SJSA1 (cell line): ENCODE measurements at places on chromosomes 16 and 17.

DNA sequence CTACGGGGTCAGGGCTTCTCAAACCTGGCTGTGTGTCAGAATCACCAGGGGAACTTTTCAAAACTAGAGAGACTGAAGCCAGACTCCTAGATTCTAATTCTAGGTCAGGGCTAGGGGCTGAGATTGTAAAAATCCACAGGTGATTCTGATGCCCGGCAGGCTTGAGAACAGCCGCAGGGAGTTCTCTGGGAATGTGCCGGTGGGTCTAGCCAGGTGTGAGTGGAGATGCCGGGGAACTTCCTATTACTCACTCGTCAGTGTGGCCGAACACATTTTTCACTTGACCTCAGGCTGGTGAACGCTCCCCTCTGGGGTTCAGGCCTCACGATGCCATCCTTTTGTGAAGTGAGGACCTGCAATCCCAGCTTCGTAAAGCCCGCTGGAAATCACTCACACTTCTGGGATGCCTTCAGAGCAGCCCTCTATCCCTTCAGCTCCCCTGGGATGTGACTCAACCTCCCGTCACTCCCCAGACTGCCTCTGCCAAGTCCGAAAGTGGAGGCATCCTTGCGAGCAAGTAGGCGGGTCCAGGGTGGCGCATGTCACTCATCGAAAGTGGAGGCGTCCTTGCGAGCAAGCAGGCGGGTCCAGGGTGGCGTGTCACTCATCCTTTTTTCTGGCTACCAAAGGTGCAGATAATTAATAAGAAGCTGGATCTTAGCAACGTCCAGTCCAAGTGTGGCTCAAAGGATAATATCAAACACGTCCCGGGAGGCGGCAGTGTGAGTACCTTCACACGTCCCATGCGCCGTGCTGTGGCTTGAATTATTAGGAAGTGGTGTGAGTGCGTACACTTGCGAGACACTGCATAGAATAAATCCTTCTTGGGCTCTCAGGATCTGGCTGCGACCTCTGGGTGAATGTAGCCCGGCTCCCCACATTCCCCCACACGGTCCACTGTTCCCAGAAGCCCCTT lies 10.9 kb downstream of the STH start:
- no peak for DNase-seq

DNA sequence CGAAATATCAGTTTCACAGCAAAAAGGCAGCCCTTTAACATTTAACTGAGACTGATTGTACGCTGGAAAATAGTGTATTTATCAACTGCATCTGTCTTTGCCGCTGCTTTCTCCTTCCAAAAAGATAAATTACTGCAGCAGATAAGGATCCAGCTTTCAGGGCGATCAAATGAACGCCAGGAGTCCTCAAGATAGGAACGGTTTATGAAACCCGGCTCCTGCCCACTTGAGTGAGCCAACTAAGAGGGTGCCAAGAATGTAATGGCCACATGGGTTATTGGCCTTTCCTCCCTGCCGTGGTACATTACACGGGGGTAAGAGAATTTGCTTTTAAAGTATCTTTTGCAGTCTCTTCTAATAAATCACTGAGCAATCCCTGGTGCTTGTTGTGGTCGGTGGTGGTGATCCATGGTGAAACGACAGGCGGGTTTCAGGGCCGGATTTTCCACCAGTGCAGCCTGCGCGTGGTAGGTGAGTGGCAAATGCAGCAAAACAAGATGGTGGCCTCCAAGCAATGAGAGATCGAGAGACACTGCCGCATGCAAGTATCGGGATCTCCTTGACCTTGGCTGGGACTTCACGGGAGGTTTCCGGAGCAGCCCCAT lies 67.5 kb upstream of the IRX6 start:
- no peak for DNase-seq

- no peak for DNase-seq
Measured at GRCh38 chr17:74654742-74655141, 31.2 kb upstream of the CD300E start.

DNA sequence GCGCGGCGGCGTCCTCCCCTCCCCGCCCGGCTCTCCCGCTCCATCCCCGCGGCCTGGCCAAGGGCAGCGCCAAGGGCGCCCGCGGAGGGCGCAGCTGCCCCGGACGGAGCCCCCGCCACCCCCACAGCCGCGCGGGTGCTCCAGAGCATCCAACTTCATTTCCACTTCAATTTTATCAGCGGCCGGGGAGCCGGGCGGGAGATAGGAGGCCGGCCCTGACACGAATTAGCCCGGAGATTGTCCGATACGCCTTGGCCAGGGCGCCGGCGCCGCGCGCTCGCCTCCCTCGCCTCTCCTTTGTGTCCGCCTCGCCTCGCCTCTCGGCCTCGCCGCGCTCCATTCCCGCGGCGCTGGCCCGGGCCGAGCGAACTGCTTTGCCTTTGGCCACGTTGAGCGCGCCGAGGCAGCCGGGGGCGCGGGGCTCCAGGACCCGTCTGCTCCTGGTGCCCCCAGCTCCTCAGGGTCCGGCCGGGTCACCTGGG lies 129.1 kb upstream of the LHX1 start:
- no peak for DNase-seq

GRCh38 chr16:53905028-53905427 lies 201.1 kb downstream of the FTO start:
- DNase-seq = no peak

GRCh38 chr16:84585886-84586285 lies 32.0 kb downstream of the COTL1 start:
- no peak for DNase-seq

DNA sequence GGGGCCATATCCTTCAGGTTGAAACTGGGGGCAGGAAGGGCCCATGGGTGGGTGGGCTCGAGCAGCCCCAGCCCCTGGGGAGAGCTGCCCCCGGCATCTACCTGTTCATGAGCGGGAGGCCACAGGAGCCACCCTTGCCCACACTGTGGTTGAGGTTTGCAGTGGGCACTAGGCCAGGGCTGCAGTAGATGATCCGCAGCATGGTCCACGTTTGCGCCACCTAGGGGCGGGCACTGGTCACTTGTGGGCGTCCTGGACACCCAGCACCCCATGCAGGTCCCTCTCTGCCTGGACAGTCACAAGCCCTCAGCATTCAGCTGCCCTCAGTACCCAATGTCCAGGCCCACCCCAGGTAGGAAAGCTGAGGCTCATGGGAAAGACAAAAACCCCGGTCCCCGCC lies 1.8 kb upstream of the JMJD8 start:
- peak; percentile 41 for DNase-seq

DNA sequence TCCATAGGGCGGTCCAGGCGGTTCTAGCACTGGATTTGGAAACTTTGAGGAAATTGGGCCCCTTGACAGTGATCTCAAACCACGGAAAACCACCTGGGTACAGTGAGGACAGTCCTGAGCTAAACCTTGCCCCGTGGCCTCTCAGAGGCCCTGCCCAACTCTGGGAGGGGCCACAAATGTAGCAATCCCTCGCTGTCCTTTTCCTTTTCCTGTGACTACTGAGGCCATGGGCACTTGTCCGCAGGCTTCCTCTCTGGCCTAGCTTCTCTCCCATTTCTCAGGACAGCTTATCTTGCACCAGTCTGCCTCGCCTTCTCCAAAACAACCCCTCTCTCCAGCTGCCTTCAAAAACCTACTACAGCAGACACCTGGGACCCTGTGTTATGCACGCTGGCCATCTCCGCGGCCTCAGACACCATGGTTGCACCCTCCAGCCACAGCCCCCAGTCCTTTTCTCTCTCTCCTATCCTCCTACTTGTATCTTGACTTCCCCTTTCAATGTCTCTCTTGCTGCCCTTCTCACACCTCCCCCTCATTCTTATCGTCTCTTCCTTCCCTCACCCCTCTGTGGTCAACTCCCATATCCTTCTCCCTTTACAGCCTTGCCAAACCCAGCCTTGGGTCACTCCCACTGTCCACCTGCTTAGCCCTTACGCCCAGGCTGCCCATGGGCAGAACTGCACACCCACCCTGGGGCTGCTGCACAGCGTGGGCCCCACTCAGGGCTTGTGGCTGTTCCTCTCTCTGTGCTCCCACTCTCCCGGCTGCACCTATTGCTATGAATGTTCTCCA lies 7.6 kb downstream of the SCPEP1 start:
- DNase-seq = no peak

DNA sequence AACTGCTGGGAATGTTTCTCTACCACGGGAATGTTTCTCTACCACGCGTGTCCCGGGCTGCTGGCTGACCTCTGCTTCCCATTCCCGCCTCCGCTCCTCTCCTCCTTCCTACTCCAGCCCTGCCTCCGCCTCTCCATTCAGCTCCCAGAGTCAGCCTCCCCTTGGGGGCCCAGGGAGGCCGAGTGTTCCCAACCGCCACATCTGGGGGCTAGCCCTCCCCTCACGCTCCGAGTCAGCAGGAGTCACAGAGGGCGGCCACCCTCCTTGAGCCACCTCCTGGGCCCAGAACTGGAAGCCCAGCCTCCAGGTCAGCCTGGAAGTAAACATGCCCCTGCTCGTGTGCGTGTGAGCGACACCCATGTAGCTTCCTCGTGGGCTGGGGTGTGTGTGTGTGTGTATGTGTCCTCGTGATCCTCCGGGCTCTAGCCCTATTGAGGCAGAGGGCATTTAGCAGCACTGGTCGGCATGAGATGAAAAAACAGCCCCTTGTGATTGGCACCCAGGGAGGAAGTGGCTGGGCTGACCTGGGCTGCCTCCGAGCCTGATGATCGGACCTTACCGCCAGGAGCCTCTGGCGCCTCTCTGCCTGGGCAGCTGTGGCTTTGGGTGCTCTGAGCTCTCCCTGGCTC lies 7.3 kb downstream of the CYGB start:
- DNase-seq = peak; percentile 92

DNA sequence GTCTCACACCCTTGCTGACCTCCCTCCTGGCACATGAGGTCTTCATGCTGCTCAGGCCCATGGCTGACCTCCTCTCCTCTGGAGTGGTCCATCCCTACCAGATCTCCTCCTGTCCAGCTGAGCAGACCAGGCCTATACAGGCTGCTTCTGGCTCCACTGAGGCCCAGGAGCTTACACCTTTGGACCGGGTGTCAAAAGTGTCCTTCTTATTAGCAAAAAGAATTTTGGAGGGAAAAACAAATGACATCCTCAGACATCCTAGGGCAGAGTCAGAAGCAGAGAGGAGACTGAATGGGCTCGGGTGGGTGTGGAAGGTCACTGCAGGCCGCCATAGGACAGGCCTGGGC lies 38.1 kb downstream of the WSB1 start:
- peak; percentile 8 for DNase-seq

- DNase-seq = no peak
Measured at GRCh38 chr17:65536573-65537342, 24.7 kb downstream of the AXIN2 start.

DNA sequence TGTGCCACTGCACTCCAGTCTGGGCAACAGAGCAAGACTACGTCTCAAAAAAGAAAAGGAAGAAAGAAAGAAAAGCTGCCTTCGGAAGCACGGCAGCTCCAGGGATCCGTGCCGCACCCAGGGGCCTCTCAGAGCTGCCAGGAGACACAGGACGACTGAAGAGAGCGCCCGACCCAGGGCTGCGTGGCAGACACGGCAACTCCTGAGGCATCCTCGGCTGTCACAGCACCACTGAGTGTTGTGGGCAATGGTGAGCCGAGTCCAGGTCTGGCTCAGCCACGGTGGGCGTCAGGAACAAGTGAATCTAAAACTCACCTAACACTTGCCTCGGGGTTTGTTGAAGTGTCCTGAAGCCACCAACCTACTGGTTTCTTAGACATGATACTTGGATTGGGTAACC lies 28.8 kb downstream of the PDIA2 start:
- DNase-seq = no peak

GRCh38 chr17:28744972-28745785 lies 1.4 kb downstream of the TRAF4 start:
- peak; percentile 68 for DNase-seq

DNA sequence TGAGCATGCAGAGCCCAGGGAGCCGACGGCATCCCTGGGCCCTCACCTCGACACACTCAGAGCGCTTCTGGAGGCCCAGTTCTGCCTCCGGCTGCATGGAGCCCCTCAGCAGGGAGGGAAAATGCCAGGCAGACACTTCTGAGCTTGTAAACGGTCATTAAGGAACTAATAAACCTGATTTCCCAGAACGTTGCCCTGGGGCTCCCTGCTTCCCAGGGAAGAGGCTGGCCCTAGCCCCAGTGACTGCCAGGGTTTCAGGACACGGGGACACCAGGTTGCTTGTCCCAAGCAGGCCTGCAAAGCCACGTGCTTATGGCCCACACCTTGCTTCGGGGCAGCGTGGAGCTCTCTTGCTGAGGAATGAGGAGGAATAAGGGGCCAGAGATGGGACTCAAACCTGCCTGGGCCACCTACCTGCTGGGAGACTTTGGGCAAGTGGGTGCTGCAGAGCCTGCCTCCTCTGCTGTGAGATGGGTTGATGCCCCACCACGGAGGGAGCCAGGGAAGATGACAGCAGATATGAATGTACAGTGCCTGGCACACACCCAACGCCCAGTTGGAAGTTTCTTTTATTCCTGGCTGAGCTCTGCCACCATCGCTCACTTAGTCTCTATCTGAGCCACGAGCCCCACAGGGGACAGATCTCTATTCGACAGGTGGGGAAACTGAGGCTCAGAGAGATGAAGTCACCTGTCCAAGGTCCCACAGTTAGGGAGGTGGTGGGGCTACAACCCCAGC lies 5.4 kb downstream of the RHBDF2 start:
- no peak for DNase-seq

DNA sequence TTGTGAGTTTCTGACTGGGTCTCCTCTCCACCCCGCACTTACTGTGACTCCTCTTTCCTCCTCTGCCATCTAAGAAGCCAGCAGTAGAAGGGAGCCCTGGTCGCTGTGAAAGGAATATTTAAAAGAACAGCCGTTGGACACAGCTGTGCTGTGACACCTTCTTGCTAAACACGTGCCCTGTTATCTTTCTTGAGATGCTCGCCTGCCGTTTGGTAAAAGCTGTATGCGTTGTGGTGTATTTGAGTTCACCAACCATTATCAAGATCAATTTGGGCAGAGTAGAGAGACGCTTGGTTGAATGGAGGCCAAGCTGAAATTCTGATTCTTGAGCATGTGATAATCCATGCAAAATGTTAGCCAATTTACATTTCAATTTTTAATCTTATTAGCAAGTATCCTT lies 3.8 kb downstream of the GID4 start:
- no peak for DNase-seq

DNA sequence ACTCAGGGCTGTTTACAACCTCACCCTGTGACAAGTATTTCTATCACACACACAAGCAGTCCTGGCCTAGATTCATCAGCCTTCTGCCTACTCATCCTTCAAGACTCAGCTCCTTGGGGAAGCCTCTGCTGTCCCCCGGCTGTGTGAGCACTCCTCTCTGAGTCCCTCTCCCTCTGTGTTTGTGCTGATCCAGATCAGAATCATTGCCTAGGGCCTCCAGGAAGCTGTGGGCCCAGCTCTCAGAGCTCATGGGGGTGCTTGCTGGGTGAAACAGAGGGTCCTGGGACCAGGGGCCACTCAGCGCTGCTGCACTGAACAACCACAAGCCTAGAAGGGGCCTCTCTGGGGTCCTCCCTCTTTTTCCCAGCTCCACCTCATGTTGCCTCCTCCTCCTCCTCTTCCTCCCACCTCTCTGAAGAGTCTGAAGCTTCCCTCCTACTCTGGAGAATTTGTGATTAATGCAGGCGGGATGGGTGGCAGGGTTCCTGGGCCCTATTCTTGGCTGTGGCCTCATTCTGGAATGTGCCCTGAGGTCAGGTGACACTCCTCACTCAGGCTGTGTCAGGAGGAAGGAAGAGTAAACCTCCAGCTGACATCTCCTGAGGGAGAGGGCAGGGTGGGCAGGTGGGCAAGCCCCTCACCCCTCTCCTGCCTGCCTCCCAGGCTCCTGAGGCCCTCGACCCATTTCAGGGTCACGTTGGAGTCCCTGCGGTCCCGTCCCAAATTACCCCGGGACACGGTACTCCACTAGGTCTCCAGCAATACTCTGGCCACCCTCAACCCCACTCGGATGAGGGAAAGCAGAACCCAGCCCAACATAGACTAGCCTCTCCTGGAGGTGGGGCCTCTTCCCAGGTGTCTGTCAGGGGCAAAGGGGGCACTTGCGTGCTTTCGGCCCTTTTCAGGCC lies 10.1 kb downstream of the WFIKKN2 start:
- DNase-seq = no peak

GRCh38 chr17:38619937-38620550 lies 14.3 kb upstream of the SRCIN1 start:
- no peak for DNase-seq
